ENCODE measurements at places on chromosomes 11 and 22.

DNA sequence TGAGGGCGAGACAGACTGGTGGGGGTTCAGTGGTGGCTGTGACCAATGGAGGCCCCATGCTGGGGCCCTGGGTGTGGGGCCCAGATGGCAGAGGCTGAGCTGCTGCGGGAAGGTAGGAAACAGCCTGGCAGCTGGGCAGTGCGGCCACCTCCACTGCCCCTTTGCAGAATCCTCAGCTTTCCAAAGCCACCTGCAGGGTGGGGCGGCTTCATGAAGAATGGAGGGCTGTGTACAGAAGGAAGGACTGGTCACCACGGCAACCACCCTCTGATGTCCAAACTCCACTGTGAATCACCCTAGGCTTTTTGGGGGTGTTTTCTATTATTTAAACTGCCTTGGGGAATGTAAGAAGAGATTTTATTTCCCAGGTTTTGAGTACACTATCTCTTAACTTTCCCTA is 166.3 kb upstream of the NAV2 start:
- DNase-seq: no peak

DNA sequence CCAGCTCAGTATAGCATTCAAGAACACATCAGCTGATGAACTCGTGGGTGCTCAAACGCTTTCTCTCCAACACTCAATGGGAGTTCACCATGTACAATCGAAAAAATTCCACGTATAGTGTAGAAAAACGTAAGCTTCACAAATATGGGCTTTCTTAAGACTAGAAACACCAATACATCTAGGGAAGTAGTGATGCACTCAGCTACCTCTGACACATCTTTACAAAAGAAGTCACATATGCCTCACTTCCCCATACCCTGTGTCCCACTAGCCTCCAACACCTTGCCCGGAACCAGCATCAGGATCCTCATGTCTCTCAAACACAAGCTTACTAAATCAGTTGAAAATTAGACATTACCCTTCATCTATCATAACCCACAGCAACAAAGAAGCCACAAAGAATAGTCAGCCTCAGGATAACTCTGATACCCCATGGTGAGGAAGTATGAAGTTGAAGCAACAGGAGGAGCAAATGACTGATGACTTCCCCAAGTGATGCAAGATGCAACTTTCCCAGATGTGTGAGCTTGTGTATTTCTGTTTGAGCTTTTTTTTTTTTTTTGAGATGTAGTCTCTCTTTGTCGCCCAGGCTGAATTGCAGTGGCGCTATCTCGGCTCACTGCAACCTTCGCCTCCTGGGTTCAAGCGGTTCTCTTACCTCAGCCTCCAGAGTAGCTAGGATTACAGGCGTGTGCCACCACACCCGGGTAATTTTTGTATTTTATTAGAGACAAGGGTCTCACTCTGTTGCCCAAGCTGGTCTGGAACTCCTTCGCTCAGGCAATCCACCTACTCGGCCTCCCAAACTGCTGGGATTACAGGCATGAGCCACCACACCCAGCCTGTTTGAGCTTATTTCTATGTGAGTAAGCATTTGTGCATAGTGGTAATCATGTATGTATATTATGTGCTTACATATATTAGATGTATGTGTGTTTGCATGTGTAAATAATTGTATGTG is 8.5 kb upstream of the DENND5A start:
- DNase-seq: no peak

DNA sequence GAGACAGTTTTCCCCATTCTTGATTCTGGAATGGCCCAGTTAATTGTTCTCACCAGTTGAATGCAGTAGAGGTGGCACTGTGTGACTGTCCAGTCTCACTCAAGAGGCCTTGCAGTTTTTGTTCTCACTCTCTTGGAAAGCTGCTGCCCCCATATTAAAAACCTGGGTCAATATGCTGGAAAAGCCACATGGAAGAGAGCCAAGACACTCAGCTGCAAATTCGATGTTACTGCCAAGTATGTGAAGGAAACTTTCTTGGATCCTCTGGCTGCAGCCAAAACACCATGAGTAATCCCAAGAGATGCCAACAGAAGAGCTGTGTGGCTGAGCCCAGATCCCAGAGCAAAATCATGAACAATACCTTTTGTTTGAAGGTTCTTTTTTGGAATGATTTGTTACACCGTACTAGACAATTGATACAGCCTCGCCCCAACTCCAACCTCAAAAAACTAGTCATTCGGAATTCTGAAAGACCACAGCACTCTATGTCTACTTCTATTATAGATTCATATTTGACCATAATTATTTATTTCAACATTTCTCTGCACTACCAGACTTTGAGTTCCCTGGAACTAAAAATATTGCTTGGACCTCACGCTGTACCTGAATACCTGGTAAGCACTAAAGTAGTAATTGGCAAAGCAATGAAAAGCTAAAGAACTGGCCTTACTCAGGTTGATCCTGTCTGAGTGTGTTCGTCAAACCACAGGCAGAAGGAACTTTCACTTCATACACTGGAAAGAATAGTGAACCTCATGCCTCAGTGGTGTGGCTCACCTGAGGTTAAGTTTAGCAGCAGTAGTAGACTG is 378.8 kb downstream of the ETS1 start:
- no peak for DNase-seq

- DNase-seq: no peak
These were observed 19.4 kb upstream of the LMO1 start for GRCh38 chr11:8283100-8283464.

GRCh38 chr11:99268886-99269285 is 248.1 kb downstream of the CNTN5 start:
- DNase-seq: no peak

- no peak for DNase-seq
These were observed 26.6 kb upstream of the OSBPL5 start for GRCh38 chr11:3191586-3192324.

DNA sequence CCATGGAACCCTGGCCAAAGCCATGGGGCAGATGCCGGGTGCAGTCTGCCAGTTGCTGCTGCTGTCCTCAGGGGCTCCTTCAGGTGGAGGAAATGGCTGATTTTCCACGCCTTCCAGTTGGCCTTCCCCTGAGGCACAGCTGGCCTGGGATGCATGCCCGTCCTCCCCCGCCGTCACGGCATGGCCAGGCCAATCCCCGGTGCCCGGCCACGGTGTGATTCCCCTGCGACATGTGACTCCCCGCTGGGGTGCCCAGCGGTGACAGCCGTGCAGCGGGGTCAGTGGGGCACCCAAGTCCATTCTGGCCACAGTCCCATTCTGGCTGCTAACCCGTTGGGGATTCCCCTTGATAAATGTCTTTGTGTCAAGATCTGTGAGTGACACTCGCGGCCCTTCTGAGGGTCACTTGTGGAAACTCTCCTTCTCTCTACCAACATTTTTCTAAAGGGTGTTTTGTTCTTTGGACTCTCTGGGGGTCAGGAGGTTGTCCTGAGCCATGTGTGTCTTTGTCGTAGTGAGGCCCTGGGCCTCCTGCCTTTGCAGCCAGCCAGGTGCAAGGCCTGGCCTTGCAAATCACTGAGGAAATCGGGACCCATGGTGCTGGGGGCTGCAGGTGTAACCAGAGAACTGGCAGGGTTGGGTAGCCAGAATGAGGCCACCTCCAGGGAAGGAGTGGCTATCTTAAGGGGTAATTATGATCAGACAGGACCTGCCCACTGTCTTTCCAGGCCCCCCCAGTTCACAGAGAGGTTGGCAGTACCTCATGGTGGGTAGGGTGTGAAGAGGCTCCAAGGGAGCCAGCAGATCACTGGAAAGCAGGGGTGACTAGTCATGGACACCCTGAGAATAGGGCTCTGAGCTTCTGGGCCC is 37.1 kb downstream of the KCNQ1OT1 start:
- no peak for DNase-seq

- no peak for DNase-seq
These were observed 138.0 kb downstream of the TRPC6 start for GRCh38 chr11:101445761-101446160.

GRCh38 chr11:71133946-71134345 is 118.4 kb downstream of the SHANK2 start:
- no peak for DNase-seq

DNA sequence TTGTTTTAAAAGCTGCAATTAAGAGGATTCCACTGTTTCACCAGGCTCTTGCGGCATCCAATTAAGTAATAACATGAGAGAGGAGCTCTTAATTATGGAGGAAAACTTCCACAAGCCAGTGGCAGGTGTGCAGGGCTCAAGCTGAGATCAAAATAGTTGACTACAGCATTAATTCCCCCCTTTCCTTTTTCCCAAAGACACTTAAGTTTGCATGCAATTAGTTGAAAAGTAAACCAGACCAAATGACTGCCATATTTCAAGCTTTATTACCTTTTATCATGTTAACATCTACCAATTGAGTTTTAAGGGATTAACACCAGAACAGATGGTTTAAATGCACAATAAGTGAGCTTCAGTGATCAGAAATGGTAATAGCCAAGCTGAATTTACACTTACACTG is 32.1 kb downstream of the FAM168A start:
- DNase-seq: no peak

- DNase-seq: no peak
These were observed 1.9 kb downstream of the MUC5B start for GRCh38 chr11:1224491-1225385.

DNA sequence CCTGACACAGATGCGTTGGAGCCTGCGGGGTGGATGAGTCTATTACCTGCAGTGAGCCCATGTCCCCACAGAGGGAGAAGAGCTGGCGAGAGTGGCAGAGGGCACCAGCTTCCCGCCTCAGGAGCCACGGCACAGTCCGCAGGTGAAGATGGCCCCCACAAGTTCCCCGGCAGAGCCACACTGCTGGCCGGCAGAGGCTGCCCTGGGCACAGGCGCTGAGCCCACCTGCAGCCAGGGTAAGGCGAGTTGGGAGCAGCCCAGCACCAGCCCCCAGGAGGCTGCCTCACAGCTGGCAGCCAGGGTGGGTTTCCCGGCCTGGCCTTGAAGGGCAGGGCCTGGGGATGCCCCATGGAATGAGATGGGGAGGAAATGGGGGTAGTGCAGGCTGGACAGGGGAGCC is 5.2 kb upstream of the SUSD2 start:
- DNase-seq: no peak

- DNase-seq: no peak
These were observed 24.7 kb upstream of the NAP1L4 start for GRCh38 chr11:3016861-3017260.

DNA sequence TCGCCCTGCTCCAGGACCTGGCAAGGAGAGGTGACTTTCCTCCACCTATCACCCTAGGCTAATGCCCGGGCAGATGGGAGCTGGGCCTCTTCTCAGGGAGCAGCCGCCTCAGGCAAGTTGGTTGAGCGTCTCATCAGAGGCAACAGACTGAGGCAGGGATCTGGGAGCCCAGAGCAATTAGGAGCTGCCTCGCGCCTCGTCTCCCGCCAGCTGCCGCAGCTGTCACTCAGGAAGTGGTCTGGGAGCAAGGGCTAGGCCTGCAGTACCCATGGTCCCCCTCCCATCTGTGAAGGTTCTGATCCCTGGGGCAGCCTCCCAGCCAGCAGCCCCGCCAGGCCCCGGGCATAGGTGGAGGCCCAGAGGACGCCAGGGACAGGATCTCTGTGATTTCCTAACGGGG is 4.6 kb upstream of the CABP7 start:
- DNase-seq: no peak

- no peak for DNase-seq
These were observed 90.8 kb downstream of the PHF21B start for GRCh38 chr22:44918925-44919392.

DNA sequence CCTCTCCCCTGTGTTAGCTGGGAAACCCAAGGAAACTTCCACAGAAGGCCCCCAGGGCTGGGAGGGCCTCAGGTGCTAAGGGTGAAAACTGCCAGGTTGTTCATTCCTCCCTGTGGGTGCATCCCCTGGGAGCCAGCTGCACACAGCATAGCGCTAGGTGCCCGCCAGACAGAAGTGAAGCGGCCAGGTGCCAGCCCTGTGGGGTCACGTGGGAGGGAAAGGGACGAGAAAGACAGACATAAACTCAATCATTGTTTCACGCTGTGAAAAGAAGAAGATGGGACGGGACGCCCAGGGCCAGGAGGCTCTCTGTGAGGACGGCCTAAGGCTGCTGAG is 31.6 kb upstream of the HMOX1 start:
- DNase-seq: no peak

DNA sequence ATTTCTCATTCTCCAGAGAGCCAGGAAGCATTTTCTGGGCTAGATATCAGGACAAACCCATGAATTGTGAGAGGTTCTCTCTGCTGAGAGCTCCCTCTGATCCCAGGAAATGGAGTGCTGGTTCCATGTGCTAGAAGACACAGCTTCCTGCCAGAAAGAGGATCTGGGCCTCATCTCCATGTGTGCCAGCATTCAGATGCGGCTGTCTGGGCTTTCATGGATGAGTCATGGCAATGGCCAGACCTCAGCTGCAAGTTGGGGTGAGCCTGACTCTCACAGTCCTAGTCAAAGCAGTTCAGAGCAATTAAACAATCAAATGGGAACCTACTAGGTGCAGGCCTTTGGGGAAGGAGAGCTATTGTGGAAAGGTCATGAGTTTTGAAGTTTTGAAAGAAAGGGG is 82.3 kb upstream of the EED start:
- DNase-seq: no peak

DNA sequence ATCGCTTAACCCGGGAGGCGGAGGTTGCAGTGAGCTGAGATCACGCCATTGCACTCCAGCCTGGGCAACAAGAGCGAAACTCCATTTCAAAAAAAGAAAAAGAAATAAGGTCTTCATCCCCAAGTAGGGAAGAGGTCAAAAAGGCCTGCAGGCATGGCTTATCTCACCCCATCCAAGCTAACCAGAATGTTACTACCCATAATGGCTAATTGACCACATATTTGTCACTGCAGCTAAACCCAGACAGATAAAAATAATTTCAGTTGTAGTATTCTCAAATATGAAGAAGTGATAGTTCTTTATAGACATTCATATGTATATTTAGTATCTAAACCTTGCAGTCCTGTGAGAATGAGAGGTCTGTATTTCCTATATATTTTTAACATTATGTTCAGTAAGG is 17.8 kb downstream of the PIWIL4 start:
- DNase-seq: no peak

DNA sequence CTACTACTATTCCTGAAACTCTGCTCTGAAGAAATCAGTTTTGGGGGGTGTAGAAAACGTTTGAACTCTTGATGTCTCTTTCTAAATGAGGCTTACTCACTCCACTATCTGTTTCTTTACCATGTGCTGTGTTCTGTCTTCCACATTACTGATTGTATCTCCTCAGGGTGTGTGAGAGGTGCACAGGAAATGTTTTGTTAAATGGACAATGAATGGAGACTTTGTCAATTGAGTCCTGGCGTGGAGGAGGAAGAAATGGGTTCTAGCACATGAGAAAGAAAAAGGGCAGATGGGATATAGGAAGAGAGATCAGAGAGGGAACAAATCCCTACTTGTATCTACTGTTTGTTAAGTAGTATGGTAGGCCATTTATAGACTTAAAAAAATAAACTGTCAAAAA is 577.1 kb upstream of the CCDC90B start:
- no peak for DNase-seq

DNA sequence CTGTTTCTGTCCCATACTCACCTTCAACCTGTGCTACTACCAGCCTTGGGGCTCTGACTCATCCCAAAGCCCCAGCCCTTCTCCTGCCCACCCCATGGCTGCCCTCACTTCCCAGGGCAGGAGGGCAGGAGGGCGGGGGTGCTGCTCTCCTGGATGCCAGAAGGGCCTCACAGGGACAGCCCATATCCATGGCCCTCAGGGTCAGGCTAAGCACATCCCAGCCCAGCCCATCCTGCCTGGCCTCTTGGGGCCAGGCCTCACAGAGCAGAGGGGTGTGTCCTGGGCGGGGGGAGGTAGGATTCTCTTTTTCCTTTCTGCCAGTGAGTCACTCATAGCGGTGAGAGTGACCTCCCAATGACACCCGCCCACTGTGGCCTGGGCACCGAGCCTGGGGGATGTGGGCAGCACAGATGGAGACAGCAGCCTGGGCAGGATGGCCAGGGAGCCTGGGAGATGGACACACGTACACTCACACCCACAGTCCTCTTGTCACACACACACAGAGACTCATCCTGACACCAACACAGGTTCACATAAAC is 2.4 kb downstream of the LTBP3 start:
- peak; percentile 2 for DNase-seq
